H4 (cell line): ENCODE measurements at places on chromosomes 1 and 21. TPM values are rescaled to one million over a fixed set of nuclear protein-coding genes. Genes with fewer than 3 reads are reported as not detected.

- no peak for DNase-seq
Measured at GRCh38 chr1:228150461-228151179, 890 bp downstream of the GJC2 start.

DNA sequence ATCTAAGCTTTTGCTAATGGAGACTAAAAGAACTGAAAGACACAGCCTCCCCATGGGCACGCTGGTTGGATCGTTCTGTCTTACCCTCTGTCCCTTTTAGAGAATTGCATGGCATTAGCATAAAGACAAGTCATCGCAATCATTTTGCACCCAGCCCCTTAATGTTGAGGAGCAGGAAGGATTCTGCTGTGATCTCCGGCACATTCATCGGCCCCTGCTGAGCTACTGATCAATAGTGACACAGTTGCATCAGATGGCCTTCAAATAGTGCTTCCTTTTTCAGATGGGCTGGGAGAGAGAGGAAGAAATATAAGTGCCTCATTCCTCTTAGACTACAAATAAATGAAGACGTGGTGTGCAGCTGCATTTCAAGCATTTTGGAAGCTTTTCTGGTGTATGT lies 75.4 kb downstream of the NOS1AP start:
- no peak for DNase-seq

DNA sequence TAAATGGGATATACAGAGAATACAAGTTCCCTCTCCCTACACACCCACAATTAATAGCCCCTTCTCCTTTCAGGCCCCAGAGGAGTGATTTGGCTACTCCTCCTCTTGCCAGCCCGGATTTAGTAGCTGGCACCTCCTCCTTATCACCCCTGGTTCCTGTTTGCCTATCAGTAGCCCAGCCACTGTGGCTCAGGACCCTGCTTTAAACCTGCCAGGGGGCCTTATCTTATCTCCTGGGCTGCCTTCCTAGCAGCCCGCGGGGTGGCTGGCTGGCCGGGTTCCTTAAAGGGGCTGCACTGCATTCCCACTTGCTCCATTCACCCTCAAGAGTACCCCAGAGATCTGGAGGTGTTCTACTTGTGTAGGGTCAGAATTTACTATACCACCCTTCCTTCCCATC lies 70.4 kb downstream of the PLEKHA6 start:
- no peak for DNase-seq

DNA sequence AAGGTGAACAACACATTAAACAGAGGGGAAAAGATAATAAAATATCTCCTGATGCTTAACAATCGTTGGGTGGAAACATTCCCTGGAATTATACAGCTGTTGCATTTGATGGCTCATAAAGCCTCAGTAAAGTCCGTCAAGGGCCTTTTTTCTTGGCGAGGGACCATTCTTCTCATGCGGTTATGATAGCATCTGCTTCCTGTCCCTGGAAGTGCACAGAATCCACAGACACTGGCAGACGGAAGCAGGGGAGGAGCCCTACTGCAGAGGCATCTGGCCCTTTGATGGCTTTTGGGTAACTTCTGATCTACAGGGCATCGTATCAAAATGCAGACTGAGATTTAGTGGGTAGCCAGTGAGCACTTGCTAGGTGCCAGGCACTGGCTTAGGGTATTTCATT lies 286.9 kb downstream of the KIF26B start:
- no peak for DNase-seq

FCN3 gene
- total RNA-seq = not detected in 2 replicates

- DNase-seq = no peak
Measured at GRCh38 chr1:48726139-48726538, 50.6 kb downstream of the BEND5 start.

- DNase-seq = no peak
Measured at GRCh38 chr1:33191731-33192275, 10.0 kb upstream of the TRIM62 start.

DNA sequence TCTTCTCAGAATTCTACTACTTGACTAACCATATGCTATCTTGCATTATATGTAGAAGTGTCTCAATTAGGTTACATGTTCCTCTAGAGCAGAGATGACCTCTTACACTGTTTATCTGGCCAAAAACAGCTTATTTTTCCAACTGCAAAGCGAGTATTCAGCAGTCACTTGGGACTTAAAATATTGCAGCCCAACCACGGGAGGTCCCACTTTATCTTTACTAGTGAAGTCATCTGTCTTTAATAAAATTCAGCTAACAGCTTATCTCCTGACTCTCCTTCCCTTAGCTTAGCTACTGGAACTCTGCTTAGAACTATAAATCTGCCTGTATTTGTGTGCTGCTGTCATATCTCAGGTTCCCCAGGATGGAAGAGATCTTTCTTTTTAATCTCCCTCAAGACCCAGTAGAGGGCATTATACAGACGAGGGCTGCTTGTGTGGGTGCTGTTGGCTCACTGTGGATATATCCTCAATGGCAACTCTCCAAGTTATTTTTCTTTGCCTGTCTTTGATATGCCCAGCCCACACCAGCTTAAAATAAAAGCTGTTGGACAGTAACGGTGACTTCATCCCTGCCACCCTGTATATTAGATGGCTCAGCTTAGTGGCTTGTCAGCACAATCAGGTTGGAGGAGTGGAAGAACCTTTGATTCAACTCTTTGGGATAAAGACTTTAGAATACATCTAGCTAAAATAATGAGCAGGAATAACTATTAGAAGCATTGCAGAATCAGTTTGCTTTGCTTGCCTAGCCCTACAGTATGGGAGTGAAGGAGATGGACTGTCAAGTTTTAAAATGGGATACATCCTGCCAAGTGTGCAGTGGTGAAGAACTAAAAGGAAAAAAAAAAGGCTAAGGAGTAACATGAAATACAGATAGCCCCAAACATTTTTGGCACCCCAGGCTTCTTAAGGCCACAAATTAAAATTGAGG lies 9.6 kb downstream of the ENSA start:
- DNase-seq = peak; percentile 71

PTAFR gene
- 0.04 TPM in 1 of 2 replicates, not detected in the other for total RNA-seq

SPRR2G gene
- not detected in 2 replicates for total RNA-seq

DNA sequence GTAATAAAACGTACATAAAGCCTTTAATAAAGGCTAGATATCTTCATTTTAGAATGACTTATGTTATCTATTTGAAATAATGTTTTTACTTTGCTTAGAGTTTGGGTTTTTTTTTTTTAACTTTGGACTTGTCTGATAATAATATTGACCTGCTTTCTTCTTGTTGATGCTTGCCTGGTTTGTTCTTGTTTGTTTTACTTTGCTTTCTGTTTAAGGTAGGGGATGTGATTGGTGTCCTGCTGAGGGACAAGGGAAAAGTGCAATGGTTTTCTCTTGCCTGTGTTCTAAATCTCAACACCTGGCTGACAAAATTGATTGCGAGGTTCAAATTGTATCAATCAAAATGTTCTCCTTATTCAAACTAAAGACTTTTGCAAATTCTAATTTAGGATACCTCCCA lies 2.2 kb upstream of the FH start:
- DNase-seq = no peak

GRCh38 chr1:47919113-47919833 lies 77.9 kb downstream of the TRABD2B start:
- no peak for DNase-seq

MIER1 gene
- total RNA-seq = 17.6 and 25.4 TPM in 2 replicates

SPRR1A gene
- total RNA-seq = not detected in 2 replicates

DNA sequence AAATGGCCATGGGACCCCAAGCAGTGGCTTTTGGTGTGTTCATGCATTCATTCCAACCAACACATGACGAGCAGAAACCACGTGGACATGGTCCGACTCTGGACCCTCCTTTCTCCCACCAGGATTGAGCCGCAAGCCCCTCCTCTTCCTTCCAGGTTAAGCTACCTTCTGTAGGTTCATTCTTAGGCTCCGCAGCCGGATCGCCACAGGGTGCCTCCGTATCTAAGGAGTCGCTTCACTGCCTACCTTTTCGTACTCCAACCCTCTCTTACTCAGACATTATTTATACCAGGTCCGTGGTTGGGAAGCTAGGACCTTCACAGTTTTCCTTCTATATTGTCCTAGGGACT lies 63.6 kb downstream of the RHBG start:
- DNase-seq = no peak

GRCh38 chr1:245155272-245156040 lies 671 bp downstream of the KIF26B start:
- DNase-seq = peak; percentile 20

- no peak for DNase-seq
Measured at GRCh38 chr1:26009796-26010447, 11.7 kb upstream of the EXTL1 start.

S100A14 gene
- not detected in 2 replicates for total RNA-seq

TCP10L gene
- total RNA-seq = not detected in 2 replicates

DNA sequence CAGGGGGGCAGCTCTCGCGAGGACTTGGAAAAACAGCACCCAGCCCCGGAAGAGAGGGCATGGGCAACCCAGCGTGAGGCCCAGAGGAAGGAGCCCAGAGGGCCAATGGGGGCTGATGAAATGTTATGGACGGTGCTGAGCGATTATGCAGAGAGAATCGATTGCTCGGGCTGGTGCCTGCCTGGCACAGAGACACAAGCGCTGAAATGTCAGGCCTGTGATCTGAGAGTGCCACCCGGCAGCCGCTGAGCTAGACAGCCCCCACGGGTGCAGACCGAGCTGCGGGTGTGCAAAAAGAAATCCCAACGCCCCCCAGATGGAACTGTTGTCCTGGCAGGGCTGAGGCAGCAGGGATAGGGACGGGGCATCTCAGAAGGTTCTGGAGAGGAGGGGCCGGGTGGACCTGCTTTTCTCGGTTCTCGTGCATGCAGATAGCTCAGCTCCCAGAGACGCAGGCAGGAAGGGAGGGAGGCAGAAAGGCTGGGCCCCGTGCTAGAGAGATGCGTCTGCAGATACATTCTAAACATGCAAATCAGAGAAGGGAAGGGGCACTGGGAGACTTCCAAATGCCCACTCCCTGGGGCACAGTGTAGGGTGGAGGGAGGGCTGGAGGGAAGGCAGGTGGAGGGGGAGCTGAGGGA lies 41.5 kb downstream of the TAS1R2 start:
- no peak for DNase-seq

DESI2 gene
- total RNA-seq = 52.9 and 57.4 TPM in 2 replicates

- no peak for DNase-seq
Measured at GRCh38 chr1:224127925-224128819, 14.3 kb downstream of the FBXO28 start.

DNA sequence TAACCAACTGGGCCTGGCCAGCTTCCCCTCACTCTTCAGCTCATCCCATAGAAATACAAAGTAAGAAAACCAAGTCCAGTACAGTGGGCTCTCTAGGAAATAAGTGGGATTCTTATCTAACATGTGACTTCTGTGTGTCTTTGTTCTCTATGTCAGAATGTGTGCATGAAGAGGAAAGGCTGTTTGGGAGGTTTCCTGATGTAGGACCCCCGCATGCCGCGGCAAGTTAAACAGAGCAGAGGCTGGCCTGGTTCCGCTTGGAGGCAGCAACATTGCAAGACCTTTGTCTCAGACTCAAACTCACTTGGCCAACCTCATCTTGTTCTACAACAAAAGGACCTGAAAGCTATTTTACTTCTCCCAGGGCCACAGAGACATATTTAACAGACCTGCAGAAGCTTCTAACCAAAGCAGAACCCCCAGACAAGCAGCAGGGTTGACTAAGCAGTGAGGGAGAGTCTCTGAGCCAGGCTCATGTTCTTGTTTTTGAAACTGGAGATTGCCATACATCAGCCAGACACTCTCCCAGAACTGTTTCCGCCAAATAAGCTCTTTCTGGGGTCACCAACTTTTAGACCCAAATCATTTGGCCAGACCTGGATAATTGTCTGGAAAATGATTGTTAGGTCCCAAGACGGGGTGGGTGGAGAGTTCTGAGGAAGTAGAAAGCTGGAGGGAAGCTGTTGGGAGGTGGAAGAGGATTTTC lies 6.2 kb downstream of the MTARC2 start:
- no peak for DNase-seq

PLEKHG5 gene
- 1.3 and 1.6 TPM in 2 replicates for total RNA-seq

- peak; percentile 51 for DNase-seq
Measured at GRCh38 chr1:77313491-77313890, 31.7 kb downstream of the AK5 start.

GRCh38 chr1:229318056-229318455 lies 24.8 kb downstream of the CCSAP start:
- no peak for DNase-seq

OR2T35 gene
- total RNA-seq = not detected in 2 replicates

GRCh38 chr1:121443001-121443540 lies 258.3 kb downstream of the SRGAP2C start:
- peak; percentile 33 for DNase-seq

LENEP gene
- not detected in 2 replicates for total RNA-seq

DNA sequence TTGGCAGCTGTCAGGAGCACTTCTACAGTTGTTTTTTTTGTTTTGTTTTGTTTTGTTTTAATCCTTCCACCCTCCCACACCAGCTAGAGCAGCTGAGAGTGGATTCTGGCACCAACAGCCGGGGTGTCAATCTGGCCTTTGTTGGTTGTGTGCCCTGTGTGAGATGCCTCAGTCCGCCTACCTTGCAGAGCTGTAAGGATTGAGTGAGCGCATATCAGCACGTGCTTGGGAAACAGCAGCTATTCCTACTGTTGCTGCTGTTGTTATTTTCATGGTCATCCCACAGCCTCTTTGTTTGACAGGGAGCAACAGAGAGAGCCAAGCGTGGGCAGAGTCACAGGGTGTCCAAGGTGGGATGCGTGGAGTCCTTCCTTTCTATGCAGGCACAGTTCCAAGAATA lies 50.4 kb downstream of the PGBD5 start:
- DNase-seq = no peak

DNA sequence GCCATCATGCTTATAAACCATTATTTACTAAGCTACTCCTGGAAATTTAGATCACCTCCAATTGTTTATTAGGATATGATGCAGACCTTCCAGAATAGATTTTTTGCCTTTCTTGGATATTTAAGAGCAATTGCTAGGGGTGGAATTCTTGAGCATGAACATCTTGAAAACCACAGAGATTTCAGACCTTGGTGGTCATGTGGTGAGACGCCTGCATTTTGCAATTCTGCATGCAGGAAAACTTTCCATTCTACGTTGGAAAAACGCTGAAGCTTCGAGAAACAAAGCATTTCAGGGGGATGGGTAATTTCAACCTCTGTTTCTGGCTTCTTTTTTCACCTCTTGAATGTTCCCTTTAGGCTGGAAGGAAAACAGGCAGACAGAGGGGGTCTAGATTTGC lies 596.3 kb downstream of the KIF26B start:
- DNase-seq = no peak

- DNase-seq = peak; percentile 51
Measured at GRCh38 chr1:201468844-201469644, at the start of gene PHLDA3. TSS of gene PHLDA3 (minus strand) at chr1:201469188. CDS start at chr1:201468786, 402 bp downstream.

ATP1A2 gene
- 0.10 TPM in 1 of 2 replicates, not detected in the other for total RNA-seq

DNA sequence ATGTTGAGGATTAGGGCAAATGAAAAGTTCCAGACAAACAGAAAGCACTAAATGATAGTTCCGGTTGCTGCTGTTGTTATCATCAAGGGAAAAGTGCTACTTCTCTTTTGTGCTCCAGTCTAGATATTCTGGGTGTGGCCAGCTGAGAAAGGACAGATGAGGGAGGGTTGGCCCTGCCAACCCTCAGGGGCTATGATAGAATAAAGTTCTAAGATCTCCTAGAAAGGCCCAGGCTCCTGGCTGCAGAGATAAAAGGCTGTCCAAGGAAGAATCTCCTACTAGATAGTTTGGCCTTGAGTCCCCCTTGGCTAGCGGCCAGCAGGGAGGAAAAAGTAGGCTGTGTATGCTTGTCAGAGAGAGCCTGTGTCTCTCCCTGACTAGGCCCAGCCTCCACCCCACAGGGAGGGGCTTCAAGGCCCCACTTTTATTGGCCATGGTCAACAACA lies 31.5 kb downstream of the RIMS3 start:
- no peak for DNase-seq
